Suprapubic skin (tissue), 4 donors: ENCODE measurements at places on chromosomes 11 and 22.
A peak's percentile ranks its signal among the peaks of the same experiment; 100 is the strongest.

DNA sequence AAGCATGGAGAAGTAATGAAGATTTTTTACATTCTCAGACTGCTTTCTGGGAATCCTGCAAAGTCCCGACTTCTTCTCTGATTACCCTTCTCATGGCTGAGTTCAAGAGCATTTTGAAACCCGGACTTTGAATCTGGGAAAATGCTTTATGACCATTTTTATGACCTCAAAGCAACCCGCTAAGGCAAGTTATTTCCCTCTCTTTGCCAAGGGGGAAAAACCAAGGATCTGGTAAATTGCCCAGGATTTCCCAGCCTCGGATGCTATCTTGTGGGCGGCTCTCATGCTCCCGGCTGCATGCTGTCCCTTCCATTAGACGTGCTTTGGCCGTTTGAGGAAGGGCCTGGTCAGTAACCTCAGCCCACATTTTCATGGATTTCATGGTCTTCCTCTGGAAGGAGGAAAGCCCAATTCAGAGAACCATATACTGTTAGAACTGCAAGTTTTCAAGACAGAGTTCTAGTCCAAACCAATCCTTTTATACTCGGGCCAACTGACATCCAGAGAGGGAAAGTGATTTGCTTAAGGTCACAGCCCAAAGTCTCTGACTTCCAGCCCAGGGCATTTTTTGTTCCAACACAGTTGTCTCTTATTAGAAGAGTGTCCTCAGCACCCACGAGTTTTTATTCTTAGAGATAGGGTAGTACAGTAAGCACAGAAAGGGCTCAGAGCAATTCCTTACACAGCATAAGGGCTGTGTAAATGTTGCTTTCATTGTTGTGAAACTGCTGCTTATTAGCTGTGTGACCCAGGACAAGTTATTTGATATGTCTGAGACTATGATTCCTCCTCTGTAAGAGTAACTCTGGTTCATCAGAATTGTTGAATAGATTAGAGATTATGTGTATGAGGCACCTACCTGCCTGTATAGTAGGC lies 77.4 kb downstream of the NAV2 start:
- no peak for DNase-seq

DNA sequence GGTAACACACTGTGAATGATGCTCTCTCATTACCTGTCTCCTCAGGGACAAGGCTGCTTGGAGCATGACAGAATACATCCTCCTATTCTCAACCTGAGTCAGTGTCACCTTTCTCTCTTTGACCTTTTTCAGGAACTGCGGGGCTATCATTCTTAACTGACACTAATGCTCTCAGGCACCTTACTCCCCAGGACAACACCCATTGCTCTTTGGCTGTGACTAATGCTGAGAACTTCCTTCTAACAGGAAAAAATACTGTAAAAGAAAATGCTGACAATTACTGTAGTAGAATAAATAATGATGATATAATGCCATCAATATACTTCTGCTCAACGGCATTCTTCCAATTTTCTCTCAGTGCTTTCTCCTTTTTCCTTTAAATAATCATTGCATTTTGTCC lies 2082.7 kb upstream of the RAG2 start:
- DNase-seq = no peak

DNA sequence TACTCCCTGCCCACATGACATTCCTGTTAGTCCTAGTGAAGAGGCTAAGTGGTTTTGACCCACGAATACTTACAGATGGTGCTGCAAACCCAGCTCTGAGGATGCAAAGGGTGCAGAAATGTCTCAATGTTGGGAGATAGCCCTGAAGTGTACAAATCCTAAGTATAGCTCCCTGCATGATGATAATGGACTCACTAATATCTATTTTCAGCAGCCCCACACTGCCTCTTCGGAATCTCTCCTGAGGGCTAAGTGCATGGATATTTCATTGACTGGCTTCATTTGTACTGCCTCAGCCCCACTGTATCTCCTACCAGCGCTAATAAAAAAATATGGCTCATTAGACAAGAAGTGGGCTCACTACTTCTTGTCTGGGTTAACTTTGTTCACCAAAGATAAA lies 114.5 kb downstream of the KIRREL3 start:
- DNase-seq = no peak

DNA sequence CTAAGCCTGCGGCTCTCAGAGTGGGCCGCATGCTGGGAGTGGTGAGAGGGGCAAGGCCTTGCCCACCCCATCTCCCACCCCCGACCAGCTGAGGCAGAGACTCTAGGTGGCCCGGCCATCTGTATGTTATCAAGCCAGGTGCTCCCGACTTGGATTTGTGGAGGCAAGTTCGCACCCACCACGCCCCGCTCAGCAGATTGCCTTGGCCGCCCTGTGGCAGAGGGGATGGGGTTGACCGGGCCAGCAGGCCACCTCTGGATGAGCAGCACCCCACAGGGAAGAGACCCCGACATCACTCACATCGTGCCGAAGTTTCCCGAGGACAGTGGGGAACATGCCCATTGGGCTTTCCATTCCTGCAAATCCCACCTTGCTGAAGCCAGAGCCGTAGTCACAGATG lies 40.8 kb downstream of the DHCR7 start:
- DNase-seq = no peak

DNA sequence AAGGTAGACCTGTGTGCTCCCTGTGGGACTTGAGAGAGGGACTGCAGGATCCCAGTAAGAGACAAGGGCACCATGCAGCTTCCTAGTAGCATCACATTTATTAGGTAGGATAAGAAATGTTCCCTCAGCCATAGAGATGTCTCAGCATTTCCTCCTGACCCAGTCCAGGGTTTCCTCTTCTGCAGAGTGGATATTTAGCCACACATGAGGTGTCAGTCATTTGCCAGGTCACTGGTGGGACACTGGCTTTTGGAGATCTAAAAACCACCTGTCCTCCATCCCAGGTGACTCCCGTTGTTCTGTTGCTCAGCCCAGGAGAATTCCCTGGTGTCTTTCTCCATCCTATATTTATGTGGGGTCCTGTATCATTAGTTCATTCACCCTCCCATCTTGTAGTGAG lies 117.5 kb upstream of the NNMT start:
- no peak for DNase-seq

DNA sequence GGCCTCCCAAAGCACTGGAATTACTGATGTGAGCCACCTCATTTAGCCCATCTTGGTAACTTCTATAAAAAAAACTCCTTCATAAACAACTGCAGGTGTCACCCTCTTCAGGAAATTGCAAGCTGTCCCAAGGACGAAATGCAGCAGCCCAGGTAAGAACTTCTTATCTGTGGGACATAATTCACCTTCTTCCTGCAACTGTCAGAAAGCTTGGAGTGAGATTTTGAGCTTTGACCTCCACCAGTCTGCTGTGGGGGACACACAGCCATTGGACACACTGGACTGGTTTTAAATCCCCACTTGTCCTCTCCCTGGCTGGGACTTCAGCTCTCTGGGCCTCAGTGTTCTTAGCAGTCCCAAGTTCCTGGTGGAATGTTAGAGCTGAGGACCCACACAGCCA lies 368.5 kb downstream of the MN1 start:
- no peak for DNase-seq

GRCh38 chr11:125603207-125603606 lies 10.6 kb downstream of the STT3A start:
- no peak for DNase-seq

DNA sequence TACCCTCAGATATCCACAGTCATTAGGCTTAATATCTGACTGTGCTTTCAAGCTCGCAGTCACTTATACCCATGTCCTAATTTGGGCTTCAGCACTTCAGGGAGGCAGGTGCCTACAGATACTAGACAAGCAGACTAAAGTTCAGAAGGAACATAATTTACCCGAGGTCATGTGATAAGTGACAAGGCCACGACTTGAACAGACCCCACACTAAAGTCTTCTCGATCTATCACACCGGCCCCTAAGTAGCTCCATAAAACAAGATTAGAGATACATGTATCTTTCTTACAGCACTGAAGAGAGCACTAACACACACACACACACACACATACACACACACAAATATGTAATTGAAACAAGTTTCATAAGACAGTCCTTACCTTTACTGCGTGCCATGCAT lies 32.6 kb downstream of the TOM1 start:
- no peak for DNase-seq

DNA sequence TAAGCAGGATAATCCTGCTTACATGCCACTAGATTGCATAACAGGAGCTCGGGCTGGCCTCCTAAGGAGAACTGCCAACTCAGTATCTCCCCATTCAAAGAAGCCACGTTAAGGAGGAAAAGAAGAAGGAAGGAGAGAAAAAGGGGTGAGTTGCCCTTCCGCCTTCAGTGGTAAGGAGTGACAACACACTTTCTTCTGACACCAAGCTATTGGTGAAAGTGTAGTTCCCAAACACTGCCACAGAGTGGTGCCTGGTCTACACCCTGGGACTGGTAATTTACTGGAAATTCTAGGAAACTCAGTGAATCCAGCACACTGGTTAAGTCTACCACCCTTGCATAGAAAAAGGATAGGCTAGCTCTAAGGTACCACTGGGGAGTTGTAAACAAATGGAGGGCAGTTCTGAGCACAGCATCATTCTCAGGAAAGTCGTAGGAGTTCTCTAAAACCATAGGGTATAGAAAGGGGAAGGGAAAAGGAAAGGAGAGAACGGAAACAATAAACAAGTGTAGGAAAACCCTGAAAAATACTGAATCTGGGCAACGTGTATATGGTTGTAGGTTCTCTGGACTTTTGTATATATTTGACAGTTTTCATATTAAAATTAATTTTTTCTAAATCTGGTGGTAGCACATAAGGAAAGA lies 58.2 kb downstream of the RRAS2 start:
- no peak for DNase-seq

- no peak for DNase-seq
Observed at GRCh38 chr22:27867953-27868731, 50.9 kb downstream of the PITPNB start.

GRCh38 chr22:29124777-29125442 lies 52.1 kb downstream of the KREMEN1 start:
- DNase-seq = no peak

GRCh38 chr11:45052361-45052760 lies 94.1 kb upstream of the PRDM11 start:
- no peak for DNase-seq

- no peak for DNase-seq
Observed at GRCh38 chr11:47991266-47991830, 11.0 kb downstream of the PTPRJ start.

- no peak for DNase-seq
Observed at GRCh38 chr11:59418156-59418555, 8.1 kb downstream of the OR5A2 start.

DNA sequence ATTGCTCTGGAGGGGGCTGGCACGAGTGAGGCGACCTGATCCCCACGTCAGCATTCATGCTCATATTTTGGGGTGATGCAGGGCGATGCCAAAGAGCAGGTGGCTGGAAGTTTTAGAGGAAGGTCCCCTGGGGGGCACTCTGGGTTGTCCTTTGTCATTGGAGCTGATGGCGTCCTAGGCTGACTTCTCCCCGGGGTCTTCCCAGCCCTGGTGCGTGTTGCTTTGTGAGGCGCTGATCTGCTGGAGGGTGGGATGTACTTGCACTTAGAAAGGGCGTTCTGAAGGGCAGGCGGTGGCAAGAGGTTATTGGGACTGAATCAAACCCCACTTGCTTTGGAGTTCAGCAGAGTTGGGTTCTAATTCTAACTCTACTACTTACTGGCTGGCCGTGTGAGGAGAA lies 313.3 kb downstream of the NTM start:
- DNase-seq = no peak

- peak; percentile 76 for DNase-seq
Observed at GRCh38 chr11:1203505-1204271, 19.2 kb upstream of the MUC5B start.
